ENCODE measurements at places on chromosomes 6 and 20.

DNA sequence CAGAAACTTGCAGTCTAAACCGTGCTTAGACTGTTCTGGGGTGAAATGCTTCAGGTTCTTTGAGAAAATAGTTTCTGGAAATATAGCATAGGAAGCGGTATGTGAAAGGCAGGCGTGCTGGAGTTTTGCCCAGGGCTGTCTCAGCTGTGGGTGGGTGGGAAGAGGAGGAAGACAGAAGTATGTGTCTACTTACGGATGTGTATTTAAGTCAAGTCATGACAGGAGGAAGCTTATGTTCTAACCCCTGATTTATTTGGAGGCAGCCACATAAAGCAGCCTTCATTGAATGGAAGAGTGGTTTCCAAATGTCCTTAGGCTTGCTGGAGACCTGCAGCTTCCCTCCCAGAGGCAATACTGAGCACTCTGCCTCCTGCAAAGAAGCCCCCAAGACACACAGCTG lies 345.8 kb upstream of the PRND start:
- no peak for DNase-seq

- no peak for DNase-seq
Measured at GRCh38 chr6:24606200-24606930, 39.6 kb downstream of the KIAA0319 start.

DNA sequence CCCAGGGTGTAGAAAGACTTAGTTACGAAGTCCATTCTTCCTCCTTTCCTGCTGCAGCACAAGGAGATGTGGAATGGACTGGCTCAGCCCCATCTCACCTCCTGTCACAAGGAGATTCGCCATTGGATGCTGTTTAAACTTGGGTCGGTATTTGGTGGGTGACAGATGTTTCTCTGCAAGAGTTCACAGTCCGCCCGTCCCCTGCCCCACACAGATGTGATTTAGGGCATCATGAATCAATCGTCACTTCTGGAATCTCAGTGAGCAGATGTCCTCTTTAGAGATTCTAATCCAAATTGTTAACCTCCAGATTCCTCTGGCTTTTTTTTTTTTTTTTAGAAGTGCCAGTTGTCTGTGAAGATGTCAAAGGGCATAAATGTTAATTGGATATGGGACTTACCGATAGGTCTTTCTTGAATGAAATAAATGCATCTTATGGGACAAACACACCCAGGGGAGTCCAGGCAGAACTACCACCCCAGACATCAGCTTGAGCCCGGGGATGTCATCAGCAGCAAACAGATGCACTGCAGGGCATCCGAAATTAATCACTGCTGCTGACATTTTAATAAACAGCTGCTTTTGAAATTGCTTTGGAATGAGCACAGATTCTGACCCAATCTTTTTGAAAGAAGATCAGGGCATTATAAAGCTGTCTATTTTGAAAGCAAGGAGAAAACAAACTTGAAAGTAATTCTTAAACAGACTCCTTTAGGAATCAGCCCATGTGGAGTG lies 117.6 kb upstream of the CDH4 start:
- no peak for DNase-seq

DNA sequence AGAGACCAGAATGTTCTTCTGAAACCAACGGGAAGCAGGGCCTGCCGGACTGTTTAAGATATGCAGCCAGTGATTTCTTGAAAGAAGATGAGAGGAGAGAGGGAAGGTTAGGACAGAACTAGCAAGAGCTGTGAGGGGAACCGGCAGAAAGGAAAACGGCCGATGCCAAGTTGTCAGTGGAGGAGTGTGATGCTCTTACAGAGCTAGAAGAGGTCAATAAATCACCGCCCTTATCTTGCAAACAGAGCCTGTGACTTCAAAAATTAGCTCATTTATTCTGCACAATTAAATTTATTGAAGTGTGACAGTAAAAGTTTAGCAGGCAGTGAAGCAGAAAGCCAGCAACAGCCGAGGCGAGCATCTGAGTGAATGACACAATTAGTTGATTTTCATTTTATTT lies 509.5 kb upstream of the ID4 start:
- DNase-seq: no peak

DNA sequence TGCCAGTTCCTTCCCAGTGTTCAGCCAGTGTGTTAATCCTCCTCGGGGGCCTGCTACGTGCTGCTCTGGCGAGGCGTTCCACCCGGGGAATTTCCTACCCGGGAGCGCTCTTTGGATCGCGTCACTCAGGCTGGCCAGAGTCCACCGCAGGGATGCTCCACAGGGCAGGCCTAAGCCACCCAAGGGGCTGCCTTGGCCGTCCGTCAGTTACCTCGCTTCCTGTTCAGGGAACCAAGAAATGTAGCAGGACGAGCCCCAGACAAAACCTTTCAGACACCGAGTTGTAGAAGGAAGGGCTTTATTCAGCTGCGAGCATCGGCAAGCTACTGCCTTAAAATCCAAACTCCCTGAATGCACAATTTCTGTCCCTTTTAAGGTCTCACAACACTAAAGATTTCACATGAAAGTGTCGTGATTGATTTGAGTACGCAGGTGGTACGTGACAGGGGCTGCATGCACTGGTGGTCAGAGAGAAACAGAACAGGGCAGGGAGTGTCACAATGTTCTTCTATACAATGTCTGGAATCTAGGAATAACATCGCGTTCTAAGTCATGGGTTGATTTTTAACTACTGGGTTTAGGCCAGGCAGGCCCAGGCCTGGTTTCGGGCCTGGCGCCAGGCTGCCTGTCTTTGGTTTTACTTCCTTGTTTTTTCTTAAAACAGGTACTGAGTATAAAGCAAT lies 15.7 kb upstream of the POU5F1 start:
- no peak for DNase-seq

GRCh38 chr6:1916334-1917070 lies 306.8 kb downstream of the FOXC1 start:
- DNase-seq: no peak

DNA sequence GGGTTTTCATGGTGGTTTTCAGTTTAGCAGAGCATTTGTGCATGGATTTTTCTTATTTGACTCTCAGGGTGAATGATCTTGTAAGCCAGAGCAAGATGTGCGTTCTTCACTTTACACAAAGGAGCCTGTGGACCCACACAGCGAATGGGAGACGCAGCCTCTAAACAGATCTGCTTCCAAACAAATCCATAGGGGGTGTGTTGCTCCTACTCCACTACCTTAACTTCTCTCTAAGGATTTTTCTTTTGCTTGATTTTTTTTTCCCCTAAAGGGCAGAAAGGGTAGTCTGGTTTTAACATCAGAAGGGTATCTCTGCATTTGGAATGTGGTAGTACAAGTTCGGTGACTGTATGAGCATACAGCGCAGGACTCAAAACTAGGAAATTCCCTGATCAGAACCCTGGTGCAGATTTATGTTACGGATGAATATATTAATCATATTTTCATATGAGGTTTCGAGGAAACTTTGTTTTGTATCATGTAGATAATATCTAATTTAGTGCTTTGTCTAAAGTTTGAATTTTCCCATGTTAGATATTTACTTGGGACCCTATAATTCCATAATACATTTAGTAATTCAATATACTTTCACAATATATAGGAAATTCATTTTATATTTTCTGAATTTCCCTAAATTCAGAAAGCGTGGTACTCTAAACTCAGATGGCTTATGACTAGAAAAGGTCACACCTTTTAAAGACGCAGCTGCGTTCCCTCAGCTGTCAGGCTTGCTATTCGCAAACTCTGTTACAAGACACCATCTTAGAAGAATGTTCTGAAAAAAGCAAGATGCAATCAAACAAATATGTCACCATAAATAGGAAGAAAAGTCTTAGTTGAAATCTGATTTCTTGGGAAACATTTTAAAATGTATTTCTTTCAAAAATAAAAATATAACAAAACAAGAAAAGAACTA lies 196.9 kb downstream of the TMEM242 start:
- no peak for DNase-seq

DNA sequence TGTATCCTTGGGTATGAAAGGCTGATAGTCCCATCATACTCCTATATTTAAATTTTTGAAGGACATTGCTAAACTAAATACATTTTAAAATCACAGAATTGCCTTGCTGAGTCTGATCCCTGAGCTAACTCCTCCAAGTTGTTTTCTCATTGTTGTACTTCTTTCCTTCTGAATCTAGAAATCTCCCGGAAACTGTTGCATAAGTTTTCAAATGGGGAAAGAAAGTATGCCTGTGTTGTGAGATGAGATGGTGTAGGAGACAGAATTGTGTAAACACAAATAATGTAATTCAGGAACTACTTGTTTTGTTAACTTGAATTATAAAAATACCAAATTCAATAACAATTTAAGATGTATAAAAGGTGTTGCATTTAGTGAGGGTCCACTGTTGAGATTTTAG lies 7.3 kb downstream of the PNRC1 start:
- DNase-seq: no peak

DNA sequence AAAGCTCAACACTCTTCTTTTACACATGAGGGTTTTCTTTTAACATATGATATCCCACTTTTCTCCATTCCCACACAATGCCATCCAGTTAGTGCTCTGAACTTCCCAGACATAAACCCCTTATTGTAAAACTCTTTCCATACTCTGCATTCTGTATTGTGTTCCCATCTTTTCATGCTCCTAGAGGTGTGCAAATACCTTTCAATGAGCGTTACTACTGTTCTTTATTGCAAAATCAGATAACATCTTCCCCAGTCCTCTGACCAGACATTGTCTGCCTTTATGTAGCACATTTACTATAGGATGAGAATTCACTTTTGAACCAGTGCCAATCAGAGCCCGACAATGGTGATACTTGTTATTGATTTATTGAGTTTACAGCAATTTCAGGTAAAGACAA lies 296.2 kb downstream of the GRIK2 start:
- no peak for DNase-seq

DNA sequence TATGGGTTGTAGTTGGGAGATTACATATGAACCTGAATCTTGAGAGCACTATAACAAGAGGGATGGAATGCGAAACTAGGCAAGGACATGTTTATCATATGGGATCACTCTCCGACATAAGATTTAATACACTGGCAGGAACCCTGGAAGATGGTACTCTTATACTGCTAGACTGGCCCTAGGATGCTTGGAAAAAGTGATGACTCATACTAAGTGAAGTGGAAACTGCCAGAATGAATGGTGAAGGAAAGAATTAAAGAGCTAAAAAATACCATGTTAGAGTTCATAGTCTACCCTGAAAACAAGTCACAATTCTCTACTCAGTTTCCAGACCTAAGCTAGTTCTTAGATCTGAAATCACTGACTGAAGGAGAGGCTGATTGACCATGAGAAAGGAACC lies 45.5 kb upstream of the THEMIS start:
- DNase-seq: no peak

- no peak for DNase-seq
Measured at GRCh38 chr6:112254921-112255320, 554 bp upstream of the LAMA4 start.

DNA sequence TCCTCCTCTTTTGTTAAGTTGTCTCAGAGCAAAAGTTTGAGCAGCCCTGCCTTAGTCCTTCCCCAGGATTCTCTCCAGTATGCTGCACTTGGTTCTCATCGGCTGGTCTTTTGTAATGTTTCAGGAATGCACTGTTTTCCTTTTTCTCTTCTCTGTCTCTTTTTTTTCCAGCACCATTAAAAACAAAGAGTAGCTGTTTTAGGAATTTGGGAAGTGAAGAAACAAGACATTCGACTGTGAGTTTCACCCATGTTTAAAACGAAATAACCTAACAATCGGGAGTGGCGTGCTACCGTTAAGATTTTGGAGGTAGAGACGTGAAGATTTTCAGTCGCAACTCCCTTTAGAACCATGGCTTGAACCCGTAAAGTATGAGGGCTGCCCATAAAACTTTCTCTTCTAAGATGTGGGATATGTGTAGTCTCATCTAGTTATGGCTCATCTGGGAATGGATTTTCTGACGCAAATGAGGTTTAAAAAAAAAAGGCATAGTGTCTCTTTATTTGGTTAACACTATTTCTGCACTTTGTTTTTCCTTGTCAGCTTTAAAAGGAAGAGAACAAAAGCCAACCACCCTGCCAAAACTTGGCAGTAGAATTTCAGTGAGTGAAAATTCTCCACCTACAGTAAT lies 35.9 kb upstream of the RAB23 start:
- DNase-seq: no peak

GRCh38 chr6:130787726-130788500 lies 39.3 kb upstream of the SMLR1 start:
- DNase-seq: no peak

DNA sequence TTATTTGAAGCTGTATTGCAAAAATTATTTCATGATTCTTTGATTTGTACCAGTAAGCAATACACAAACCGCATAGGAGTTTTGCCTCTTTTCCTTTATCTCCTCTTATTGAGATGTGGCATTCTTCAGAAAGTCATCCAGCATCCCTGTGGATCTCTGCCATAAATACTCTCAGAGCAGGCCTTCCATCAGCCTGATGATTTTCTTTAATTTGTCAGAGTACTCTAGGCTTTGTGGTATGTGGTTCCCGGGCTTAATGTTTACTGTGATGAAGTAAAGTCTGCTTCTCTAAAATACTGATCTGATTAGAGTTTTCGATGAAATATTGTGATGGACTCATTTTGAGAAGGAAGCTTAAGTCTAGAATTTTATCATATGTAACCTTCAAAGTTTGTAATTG lies 31.1 kb upstream of the SLC35D3 start:
- no peak for DNase-seq

DNA sequence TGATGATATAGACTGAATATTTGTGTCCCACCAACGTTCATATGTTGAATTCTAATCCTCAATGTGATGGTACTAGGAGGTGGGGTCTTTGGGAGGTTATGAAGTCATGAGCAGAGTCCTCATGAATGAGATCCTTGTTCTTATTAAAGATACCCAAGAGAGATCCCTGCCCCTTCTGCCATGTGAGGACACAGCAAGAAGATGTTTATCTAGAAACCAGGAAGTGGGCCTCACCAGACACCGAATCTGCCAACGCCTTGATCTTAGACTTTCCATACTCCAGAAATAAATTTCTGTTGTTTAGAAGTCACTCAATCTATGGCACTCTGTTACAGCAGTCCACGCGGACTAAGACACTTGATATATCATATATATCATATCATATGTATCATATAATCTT lies 67.7 kb upstream of the GCM1 start:
- DNase-seq: no peak

- no peak for DNase-seq
Measured at GRCh38 chr20:36082315-36082915, 72.1 kb upstream of the EPB41L1 start.

DNA sequence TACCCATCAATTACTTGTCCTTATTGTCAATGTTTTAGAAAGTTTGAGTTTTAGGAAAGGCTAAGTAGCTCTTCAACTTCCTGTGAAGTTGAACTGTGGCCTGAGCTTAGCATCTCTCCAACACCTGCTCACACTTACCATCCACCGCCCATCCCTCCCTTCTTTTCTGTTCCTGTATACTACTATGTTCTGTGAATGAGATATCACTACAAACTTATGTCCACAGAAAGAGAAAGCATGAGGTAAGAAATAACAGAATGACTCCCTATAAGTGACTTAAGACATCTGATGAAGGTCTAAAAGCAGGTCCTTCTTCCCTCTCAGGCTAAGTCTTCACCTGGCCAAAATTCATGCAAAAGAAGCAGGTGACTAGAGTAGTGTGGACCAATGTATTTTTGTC lies 246.3 kb upstream of the PREP start:
- no peak for DNase-seq

Measured in stimulated activated CD4-positive, alpha-beta T cell treated with anti-CD3 and anti-CD28 coated beads, Interleukin-4, amount 100 ng/mL, for 24 hours (primary cell).